ENCODE measurements at places on chromosomes 7 and 10.

DNA sequence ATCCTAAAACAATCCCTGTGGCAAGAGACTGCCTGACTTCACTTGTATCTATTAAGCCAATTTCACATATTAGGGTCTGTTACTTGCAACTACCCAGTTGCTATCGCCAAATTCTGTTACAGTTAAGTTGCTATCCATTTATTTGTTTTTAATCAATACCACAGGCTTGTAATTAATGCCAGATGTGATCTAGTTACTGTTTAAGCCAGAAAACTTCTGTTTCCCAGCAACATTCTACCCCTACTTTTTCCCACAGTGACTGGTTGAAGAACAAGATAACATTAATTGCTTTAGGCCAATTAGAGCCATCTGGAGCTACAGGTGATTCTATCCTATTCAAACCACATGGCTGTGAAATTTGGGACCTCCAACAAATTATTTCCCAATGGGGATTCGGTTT is 131.3 kb downstream of the ALOX5 start:
- no peak overlapping the region for H3K27ac ChIP-seq
- no peaks in the 10 kb centered on the region for H3K36me3 ChIP-seq
- no peak overlapping the region for H3K4me3 ChIP-seq

GRCh38 chr7:151801291-151801690 is 75.6 kb downstream of the PRKAG2 start:
- peaks cover 19% of the 10 kb centered on the region for H3K4me1 ChIP-seq
- no peak overlapping the region for H3K4me3 ChIP-seq
- DNase-seq, result no peak
- H3K27me3 ChIP-seq, result peaks cover 28% of the 10 kb centered on the region

GRCh38 chr10:77131214-77131613 is 506.4 kb downstream of the KCNMA1 start:
- H3K36me3 ChIP-seq, result no peaks in the 10 kb centered on the region
- H3K4me1 ChIP-seq, result no peaks in the 10 kb centered on the region
- no peak overlapping the region for H3K27ac ChIP-seq
- DNase-seq, result peak; percentile 14

GRCh38 chr7:1154172-1154739 is 5.7 kb downstream of the ZFAND2A start:
- peaks cover 40% of the 10 kb centered on the region for H3K36me3 ChIP-seq
- H3K27me3 ChIP-seq, result no peaks in the 10 kb centered on the region
- DNase-seq, result no peak

DNA sequence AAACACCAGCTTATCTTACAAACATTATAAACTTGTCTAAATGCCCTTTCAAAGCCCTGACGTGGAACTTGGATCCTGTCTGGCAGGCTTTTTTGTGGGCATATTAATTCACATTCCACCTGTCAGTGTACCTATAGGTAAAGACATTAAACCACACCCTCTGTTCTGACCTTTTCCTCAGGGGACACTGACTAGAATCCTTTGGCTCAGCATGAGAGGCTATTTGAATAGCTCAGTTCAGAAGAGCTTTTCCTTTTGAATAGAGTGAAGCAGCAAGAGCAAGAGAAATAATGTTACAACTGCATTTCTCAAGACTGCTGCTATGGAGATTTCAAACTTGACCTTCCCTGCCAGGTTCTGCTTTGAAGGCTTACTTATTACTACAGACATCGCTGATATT is 76.9 kb downstream of the CYP51A1 start:
- H3K4me1 ChIP-seq, result no peaks in the 10 kb centered on the region
- DNase-seq, result no peak
- no peak overlapping the region for H3K4me3 ChIP-seq

GRCh38 chr7:16061011-16061410 is 360.3 kb downstream of the CRPPA start:
- no peaks in the 10 kb centered on the region for H3K36me3 ChIP-seq
- no peak overlapping the region for H3K27ac ChIP-seq
- H3K4me1 ChIP-seq, result peaks cover 14% of the 10 kb centered on the region
- H3K4me3 ChIP-seq, result no peak overlapping the region

DNA sequence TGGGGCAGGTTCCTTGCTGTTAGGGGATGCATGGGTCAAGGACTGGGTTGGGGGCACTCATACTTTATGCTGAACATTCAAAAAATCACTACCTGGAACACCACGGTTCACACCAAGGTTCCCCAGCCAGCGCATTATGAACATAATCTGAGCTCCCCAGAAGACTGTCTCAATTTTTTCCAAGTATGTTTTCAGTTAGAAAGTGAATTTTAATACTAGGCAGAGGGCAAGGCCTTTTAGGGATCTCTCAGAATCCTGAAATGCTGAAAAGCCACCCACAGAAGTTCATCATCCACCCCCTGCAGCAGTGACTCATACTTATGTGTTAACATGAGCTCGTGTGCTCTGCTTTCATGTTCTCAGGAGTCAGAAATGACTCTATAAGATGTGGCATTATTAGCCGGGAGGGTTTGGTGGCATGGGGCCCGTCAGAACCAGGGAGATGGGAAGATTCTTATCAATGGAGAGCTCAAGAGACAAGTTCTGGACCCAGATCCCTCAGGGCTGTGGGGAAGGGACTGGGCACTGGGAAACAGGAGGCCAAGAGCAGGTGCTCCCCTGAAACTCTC is 185.2 kb upstream of the ITGB1 start:
- H3K27ac ChIP-seq, result peak overlapping the region; percentile 29
- no peaks in the 10 kb centered on the region for H3K36me3 ChIP-seq
- H3K4me3 ChIP-seq, result no peak overlapping the region
- peak; percentile 95 for DNase-seq
- H3K27me3 ChIP-seq, result no peaks in the 10 kb centered on the region

DNA sequence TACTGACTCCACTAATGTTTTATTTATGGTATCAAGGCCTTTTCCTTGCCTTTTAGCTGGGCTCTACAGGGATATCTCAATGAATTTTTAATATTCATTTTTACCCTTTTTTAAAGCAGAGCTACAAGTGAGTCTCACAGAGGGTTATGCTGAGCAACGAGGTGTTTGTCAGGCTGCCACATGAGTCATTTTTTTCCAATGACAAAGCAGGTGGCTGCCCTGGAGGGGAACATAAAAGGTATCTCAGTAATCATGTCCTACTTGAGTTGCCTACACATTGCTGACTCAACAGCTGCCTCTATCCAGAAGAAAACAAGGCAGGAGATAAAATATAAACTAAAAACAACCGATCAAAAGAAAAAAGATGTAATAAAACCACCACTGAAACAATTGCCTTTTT is 1004.9 kb upstream of the POT1 start:
- H3K27me3 ChIP-seq, result no peaks in the 10 kb centered on the region
- H3K4me3 ChIP-seq, result no peak overlapping the region
- no peak for DNase-seq

DNA sequence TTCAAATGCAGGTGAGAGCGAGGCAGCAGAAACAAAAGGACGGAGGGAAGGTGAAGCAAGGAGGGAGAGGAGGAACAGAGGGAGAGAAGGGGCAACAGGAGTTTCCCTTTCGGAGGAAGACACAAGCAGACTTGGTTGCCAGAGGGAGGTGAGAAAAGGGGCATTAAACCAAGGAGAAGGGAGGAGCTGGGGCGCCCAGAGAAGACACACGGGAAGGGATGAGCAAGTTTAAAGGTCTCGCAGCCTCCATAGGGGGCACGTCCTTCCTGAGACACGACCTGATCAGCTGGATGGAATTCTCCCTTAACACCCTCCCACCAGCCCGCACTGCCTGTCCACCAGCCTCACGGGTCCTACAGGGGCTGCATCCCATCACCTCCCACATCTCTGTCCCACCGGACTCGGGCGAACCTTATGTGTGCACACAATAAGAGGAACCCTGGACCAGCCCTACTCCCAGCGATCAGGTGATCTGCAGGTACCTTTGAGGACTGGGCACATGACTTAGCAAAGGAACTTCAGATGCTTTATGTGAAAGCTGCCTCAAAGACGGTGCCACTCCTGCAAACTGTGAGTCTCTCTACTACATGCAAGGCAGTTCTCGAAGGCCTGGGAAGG is 251.2 kb downstream of the TNS3 start:
- H3K36me3 ChIP-seq, result no peaks in the 10 kb centered on the region
- H3K4me3 ChIP-seq, result no peak overlapping the region

GRCh38 chr7:133528796-133529195 is 275.9 kb downstream of the EXOC4 start:
- H3K4me1 ChIP-seq, result peaks cover 6% of the 10 kb centered on the region
- H3K36me3 ChIP-seq, result no peaks in the 10 kb centered on the region
- no peaks in the 10 kb centered on the region for H3K27me3 ChIP-seq
- no peak for DNase-seq
- H3K27ac ChIP-seq, result no peak overlapping the region

DNA sequence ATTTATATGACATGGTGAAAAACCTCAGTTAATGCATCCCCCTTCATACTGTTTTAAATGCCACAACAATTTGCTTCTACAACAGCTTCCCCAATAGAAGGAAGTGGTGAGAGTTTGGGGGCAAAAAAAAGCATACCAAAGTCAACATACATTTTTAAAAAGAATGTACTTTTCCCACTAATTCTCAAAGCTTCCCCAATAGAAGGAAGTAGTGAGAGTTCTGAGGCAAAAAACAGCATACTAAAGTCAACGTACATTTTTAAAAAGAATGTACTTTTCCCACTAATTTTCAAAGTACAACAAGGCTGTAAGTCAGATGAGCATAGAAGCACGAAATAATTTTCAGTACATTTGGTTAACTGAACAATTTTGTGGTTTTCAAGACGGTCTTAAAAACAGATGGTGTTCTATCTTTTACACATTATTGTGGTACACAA is 24.0 kb downstream of the WASL start:
- DNase-seq, result no peak
- H3K36me3 ChIP-seq, result no peaks in the 10 kb centered on the region
- H3K27me3 ChIP-seq, result no peaks in the 10 kb centered on the region
- no peak overlapping the region for H3K4me3 ChIP-seq

DNA sequence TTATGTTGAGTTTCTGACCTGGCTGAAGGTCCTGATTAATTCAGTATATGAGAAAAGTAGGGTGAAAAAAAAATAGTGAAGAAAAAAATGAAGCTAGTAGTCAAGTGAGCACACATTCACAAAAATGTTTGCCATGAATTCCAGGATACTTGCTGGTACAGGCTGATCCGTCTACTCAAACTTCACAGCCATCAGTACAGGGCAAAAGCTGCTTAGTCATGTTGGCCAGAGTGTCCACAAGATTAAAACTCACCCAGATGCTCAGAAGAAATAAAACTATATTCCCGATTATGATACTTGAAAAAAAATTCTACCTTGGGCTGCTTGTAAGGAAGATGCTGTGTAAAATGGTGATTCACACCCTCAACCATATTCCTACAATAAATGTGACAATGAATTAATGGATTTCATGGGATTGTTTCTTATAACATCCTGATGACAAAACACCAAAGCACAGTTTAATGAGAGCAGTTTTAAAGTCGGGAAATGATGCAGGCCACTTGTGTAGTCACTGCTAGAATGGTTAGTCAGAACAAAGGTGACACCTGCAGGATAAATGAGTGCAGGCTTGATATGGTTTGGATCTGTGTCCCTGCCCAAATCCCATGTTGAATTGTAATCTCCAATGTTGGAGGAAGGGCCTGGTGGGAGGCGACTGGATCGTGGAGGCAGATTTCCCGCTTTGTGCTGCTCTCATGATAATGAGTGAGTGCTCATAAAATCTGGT is 49.2 kb upstream of the ANKRD1 start:
- peak overlapping the region; percentile 56 for H3K27ac ChIP-seq
- peak; percentile 80 for DNase-seq
- no peaks in the 10 kb centered on the region for H3K36me3 ChIP-seq

DNA sequence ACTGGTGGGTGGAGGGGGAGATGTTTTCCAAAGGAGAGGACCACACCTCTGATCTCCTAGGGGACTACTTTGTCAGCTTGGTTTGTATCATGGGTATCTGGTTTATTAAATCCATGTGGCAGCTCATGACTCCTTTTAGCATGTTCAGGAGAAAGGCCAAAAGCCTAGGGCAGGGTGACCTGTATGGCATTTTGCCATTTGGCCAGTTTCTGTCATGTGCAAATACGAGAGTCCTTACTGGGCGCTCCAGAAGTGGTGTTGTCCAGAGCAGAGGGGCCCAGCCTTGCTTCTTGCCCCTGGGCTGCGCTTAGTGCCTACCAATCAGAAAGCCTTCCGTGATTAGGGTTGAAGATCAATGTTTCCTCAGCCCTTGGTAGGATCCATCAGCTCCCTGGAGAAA is 31.0 kb downstream of the ADRA2A start:
- 0 out of 2 replicates have a peak, but pooled peaks cover 6% of the 10 kb centered on the region for H3K27me3 ChIP-seq
- no peak overlapping the region for H3K27ac ChIP-seq
- DNase-seq, result no peak
- H3K4me1 ChIP-seq, result no peaks in the 10 kb centered on the region
- no peak overlapping the region for H3K4me3 ChIP-seq

DNA sequence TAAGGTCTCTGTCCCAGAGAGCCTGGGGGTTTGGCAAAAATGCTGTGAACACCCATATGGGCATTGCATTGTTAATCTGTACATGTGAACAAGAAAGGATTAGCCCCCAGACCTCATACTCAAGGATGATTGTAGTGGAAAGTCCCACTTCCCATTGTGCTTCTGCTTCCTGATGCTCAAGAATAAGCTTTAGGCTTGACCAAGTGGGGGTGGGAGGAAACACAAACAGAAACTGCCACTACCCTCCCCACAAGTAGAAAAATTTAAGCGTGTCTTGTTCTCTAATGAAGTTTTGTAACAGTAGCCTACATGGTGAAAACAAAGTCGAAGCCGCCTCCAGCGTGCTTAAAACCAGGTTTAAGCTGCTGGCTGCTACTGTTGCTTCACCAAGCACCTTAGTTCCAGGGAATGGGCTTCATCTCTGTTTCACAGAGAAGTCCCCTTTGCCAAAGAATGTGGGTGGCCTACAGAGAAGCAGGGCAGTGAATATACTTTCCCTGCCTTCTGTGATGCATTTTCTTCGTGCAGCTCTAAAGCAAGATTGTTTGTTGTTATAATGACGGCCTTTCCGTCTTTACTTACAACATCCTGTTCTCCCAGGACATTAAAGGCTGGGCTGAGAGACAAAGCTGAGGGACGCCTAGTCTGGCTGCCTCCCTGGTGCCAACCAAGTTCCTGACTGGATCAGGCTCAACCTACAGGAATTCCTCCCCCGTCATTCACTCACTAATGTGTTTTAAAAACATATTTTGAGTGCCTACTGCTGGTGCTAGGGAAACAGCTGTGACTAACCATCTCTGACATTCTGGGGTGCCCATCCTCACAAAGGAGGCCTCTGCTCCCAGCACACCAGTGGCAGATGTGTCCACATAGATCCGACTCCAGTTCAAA is 32.1 kb upstream of the CCSER2 start:
- DNase-seq, result peak; percentile 81
- H3K36me3 ChIP-seq, result no peaks in the 10 kb centered on the region
- peak overlapping the region; percentile 73 for H3K27ac ChIP-seq
- H3K27me3 ChIP-seq, result no peaks in the 10 kb centered on the region
- H3K4me1 ChIP-seq, result no peaks in the 10 kb centered on the region

- peaks cover 80% of the 10 kb centered on the region for H3K36me3 ChIP-seq
- no peaks in the 10 kb centered on the region for H3K27me3 ChIP-seq
- H3K27ac ChIP-seq, result peak overlapping the region; percentile 97
- peaks cover 91% of the 10 kb centered on the region for H3K4me1 ChIP-seq
Measured at GRCh38 chr7:116542618-116543017, 17.8 kb downstream of the CAV1 start.

- peaks cover 14% of the 10 kb centered on the region for H3K4me1 ChIP-seq
- H3K27ac ChIP-seq, result no peak overlapping the region
- DNase-seq, result no peak
- no peak overlapping the region for H3K4me3 ChIP-seq
- H3K27me3 ChIP-seq, result no peaks in the 10 kb centered on the region
Measured at GRCh38 chr10:74880041-74880440, 53.6 kb downstream of the KAT6B start.
